Sciatic nerve (tissue), 2 donors: ENCODE measurements at places on chromosomes 2 and 18.

- peak; percentile 76 for DNase-seq
Measured at GRCh38 chr2:55051026-55051866, 995 bp upstream of the RTN4 start.

DNA sequence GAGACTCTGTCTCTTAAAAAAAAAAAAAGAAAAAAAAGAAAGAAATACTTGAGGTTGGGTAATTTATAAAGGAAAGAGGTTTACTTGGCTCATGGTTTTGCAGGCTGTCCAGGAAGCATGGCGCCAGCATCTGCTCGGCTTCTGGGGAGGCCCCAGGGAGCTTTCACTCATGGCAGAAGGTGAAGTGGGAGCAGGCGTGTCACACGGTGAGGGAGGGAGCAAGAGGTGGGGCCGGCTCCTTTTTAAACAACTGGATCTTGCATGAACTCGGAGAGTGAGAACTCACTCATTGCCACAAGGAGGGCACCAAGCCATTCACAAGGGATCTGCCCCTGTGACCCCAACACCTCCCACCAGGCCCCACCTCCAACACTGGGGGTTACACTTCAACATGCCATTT, 30.6 kb downstream of the CYP26B1 start:
- DNase-seq = no peak

DNA sequence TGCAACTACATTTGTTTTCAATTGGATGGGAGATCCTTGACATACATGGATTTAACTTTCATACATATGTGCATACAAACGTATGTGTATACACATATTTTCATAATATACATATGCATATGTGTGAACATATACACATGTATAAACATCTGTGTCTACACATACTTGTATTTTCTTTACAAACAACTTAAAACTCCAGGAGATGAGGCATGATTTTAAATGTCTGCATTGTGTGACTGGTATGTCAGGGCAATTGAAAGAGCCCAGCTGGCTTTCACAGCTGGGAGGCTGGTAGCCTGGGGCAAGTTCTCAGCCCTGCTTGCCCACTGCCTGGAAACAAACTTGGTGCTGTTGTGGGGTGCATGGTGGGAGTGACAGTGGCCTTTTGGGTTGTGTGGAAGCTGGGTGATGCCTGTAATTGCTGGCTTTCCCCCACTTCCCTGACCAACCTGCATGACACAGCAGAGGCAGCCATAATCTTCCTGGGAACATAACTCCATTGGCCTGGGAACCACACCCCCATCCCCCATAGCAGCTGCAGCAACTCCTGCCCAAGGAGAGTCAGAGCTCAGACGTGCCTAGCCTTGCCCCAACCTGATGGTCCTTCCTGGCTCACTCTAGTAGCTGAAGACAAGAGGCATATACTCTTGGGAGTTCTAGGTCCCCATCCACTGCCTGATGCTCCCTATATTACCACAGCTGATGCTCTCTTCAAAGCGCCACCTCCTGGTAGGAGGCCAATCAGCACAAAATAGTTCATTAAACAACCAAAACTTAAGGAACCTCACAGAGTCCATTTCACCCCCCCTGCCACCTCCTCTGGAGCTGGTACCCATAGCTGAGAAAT, 158.3 kb downstream of the CERS6 start:
- DNase-seq = no peak

GRCh38 chr18:59038295-59039039, 101.2 kb upstream of the SEC11C start:
- no peak for DNase-seq

DNA sequence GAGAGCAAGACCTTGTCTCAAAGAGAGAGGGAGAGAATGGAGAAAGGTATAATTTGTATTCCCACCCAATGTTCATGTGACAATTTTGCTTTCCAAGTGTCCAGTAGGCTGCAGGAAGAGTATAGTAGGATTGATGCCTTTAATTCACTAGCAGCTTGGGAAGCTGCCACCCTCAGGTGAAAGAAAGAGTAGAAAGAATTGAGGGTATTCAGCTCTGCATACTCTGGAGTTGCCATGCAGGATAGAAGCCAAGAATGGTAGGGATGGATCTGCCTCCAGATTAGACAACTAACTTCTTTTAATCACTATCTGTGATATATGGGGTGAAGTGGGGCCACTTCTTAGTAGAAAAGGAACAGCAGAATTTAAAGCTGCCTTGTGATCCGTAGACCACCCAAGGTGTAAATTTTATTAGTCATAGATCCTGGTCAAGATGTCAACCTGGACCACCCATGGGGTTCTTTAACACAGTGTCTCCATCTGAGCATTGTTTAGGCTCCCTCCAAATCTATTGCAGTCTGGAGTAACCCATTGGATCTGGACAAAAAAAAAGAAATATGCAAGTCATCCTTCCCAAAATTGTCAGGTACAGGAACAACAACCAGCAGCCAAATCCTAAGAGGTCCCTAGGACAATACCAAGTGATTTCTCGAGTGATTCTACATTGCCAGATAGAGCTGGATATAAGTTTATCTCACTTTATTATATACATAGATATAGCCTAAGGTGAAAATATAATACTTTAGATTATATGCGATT, 33.1 kb upstream of the DTNA start:
- DNase-seq = no peak

- no peak for DNase-seq
Measured at GRCh38 chr2:138637686-138638085, 136.1 kb downstream of the SPOPL start.

DNA sequence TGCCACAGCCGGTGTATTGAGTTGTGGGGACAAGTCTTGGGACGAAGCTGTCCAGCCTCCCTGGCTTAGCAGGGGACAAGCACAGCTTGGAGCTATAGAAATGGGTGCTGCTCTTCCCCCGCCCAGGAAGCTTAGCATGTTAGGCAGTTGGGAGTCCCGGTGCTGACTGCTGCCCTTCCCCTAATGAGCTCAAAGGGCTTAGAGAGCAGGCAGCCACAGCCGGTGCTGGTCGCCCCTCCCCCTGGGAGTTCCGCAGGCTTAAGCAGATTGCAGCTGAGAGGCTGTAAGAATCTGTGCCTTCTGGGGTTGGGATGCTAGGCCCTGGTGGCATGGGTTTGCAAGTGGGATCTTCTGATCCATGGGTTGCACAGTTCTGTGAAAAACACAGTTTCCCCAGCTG, 237.3 kb downstream of the DCDC2C start:
- no peak for DNase-seq

GRCh38 chr2:167862782-167863181, 384.6 kb downstream of the STK39 start:
- no peak for DNase-seq
